Stimulated activated naive B cell treated with anti-CD40 and anti-IgM and Interleukin-4, amounts not matched to agents 10 μg/mL and 1 μg/mL and 100 μg/mL, for 72 hours (primary cell): ENCODE measurements at places on chromosomes 5 and 9.

DNA sequence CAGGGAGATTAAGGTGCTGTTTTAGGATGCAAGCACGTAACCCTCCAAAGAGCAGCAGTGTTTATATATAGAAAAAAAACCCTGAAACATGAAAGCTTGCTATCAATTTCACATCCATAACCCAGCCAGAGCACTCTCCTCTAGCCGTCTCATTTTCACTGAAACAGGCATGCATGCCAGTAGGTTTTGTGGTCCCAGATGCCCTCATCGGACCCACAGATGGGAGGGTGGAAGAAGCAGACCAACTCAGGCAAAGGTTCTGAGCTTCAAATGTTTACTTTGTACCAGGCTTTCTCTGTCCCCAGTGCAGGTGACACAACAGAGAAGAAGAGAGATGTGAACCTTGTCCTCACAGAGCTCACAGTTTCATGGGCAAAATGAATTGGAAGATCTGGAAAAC is 127.4 kb upstream of the ATP10B start:
- no peaks in the 10 kb centered on the region for H3K27me3 ChIP-seq
- no peaks in the 10 kb centered on the region for H3K36me3 ChIP-seq
- H3K4me1 ChIP-seq = no peaks in the 10 kb centered on the region
- H3K4me3 ChIP-seq = no peak overlapping the region
- no peak overlapping the region for H3K27ac ChIP-seq

DNA sequence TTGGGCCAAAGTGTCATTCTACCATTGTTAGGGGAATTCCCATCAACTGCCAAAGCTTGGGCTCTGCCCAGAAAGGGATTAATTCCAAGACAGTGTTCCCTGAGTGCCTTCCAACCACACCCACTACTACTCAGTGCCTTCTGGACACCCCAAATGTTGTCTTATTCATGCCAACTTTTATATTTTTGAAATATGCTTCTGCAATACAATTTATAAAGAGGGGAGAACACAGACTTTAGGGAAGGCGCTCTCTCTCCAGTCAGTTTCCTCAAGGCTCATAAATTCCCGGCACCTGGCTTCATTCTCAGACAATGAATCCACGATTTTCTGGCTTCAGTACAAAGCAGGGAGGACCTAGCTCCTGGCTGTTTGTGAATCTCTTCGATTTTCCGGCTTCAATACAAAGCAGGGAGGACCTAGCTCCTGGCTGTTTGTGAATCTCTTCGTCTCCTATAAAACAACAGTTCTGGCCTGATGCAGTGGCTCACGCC is 120.1 kb upstream of the MYO10 start:
- no peak overlapping the region for H3K4me3 ChIP-seq
- H3K4me1 ChIP-seq = no peaks in the 10 kb centered on the region
- no peaks in the 10 kb centered on the region for H3K36me3 ChIP-seq
- no peak overlapping the region for H3K27ac ChIP-seq

DNA sequence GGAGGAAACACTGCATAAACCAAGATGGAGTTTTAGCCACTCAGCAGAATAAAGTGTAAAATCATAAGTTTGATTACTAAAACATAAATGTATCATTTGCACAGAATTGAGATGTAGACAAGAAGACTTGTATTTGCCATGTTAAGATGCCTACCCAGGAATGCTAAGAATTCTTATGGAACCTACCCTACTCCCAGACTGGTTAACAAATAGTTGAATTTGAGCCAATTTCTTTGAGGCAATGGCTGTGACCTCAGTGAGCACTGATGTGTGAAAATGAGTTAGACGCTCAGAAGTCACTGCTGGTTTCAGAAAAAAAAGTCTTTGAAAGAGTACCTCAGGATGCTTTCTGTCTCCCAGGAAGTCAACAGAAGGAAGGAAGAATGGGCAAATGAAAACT is 95.6 kb downstream of the ESM1 start:
- H3K36me3 ChIP-seq = no peaks in the 10 kb centered on the region
- H3K4me3 ChIP-seq = no peak overlapping the region
- no peak for DNase-seq

GRCh38 chr5:178486239-178486641 is 104.0 kb downstream of the COL23A1 start:
- peaks cover 27% of the 10 kb centered on the region for H3K27me3 ChIP-seq
- H3K4me1 ChIP-seq = peaks cover 2% of the 10 kb centered on the region
- peaks cover 4% of the 10 kb centered on the region for H3K36me3 ChIP-seq
- H3K27ac ChIP-seq = no peak overlapping the region
- no peak overlapping the region for H3K4me3 ChIP-seq
- DNase-seq = no peak

DNA sequence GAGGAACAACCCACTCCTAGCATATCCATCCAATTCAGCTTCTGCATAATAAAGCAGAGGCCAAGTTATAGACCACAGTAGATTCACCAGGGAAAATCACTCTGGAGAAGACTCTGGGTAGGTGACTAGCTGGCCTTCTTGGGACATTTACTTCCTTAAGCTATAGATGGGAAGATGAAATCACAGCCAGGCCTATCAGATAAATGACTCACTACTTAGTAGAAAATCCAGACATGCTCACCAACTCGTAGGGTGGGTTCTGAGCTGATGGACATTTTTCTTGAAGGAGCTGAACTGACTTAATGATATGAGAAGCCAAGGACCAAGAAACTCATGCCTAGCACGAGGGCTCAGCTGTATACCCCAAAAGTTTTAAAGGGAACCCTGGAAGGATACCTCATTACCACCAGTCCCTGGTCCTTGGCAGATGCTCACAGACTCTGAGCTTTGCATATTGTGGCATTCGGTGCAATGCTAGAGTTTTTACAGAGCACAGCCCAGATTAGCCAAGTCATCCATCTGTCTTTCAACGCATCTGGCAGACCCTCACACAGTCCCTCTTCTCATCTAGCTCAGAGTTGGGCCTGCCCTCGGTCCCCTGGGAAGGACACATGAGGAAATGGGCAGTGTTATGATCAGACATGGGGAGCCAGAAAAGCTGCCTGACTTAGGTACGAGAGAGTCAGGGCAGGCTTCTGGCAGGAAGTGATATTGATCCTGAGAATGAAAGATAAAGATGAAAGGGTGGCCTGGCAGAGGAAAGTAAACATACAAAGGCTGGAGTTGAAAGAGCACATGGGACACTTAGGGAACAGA is 15.0 kb downstream of the ACSL6 start:
- H3K27ac ChIP-seq = no peak overlapping the region
- peaks cover 13% of the 10 kb centered on the region for H3K4me1 ChIP-seq
- no peak for DNase-seq
- no peak overlapping the region for H3K4me3 ChIP-seq
- no peaks in the 10 kb centered on the region for H3K36me3 ChIP-seq
- H3K27me3 ChIP-seq = peaks cover 11% of the 10 kb centered on the region

- H3K36me3 ChIP-seq = peaks cover 29% of the 10 kb centered on the region
- H3K4me3 ChIP-seq = no peak overlapping the region
- no peak for DNase-seq
- H3K27ac ChIP-seq = peak overlapping the region; percentile 25
- H3K27me3 ChIP-seq = no peaks in the 10 kb centered on the region
- peaks cover 68% of the 10 kb centered on the region for H3K4me1 ChIP-seq
Observed at GRCh38 chr9:90857855-90858254, 56.2 kb downstream of the SYK start.

DNA sequence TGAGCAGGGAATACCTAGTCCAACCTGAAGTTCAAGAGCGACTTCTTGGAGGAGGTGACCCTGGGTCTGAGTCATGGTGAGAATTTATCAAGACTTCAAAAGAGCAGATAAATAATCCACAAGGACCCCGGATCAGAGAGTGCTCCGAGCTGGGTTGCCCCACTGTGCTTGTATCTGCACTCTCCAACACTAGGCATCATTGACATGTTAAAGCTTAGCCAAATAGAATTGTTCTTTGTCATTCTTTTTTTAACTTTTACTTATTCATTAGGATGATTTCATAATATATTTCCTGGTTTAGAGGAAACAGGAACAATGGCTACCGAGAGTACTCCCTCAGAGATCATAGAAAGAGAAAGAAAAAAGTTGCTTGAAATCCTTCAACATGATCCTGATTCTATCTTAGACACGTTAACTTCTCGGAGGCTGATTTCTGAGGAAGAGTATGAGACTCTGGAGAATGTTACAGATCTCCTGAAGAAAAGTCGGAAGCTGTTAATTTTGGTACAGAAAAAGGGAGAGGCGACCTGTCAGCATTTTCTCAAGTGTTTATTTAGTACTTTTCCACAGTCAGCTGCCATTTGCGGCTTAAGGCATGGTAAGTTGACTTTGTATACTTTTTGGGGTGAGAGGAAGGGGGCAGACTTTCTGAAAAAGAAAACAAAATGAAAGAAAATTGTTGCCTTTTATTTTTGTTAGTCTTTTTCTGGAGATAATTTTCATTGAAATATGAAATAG is at the start of gene CARD6:
CARD6 (plus strand) TSS at position 300 of the 738 bp plus-strand sequence; CDS start at position 316, 16 bp downstream.
- peak within 1 kb of the TSS; percentile 97 for H3K27ac ChIP-seq
- peak within 1 kb of the TSS; percentile 92 for H3K4me3 ChIP-seq
- DNase-seq = no peak
- peaks cover 5% of the 10 kb centered on the region for H3K4me1 ChIP-seq
- H3K27me3 ChIP-seq = no peaks in the 10 kb centered on the region
- H3K36me3 ChIP-seq = peaks cover 3% of the 10 kb centered on the region

DNA sequence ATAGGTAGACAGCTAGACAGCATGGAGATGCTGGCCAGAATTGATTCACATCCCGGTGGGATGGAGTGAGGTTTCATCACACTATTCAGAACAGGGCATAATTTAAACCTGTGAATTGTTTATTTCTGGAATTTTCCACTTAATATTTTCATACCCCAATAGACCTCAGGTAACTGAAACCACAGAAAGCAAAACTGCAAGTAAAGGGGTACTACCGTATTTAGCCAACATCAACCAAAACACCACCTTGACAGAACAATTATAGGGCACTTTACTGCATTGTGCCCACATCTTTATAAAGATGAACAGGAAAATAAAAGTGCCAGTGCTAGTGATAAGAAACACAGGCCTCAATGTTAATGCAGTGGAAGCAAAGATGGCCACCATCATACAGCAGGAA is 7.5 kb downstream of the SERINC5 start:
- H3K27me3 ChIP-seq = no peaks in the 10 kb centered on the region
- peak overlapping the region; percentile 7 for H3K4me3 ChIP-seq
- H3K36me3 ChIP-seq = peaks cover 11% of the 10 kb centered on the region

GRCh38 chr9:127805620-127806019 is 2.9 kb downstream of the FPGS start:
- no peak for DNase-seq
- no peak overlapping the region for H3K27ac ChIP-seq
- H3K36me3 ChIP-seq = peaks cover 31% of the 10 kb centered on the region

- H3K27ac ChIP-seq = no peak overlapping the region
- no peaks in the 10 kb centered on the region for H3K36me3 ChIP-seq
- no peaks in the 10 kb centered on the region for H3K4me1 ChIP-seq
- H3K4me3 ChIP-seq = no peak overlapping the region
- no peak for DNase-seq
- peaks cover 13% of the 10 kb centered on the region for H3K27me3 ChIP-seq
Observed at GRCh38 chr9:135664801-135665794, 2.0 kb downstream of the LCN9 start.

DNA sequence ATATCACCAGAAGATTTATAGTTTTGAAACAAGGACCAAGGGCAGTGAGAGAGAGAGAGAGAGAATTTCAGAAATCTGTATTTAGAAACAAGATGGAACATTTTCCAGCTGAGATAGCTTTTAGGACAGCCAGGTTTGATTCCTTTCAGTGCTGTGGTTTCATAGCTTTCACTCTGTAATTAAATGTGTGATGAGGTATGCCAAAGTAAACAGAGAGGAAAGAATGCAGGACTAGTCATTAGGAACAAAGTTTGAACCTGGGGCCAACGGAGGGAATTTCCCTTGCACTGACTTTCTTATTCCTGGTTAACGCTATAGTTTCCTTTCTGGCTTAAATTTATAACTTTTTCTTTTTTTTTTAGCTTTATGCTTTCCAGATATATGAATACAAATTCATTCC is 10.0 kb upstream of the CCL28 start:
- H3K4me3 ChIP-seq = no peak overlapping the region
- no peaks in the 10 kb centered on the region for H3K36me3 ChIP-seq
- no peak overlapping the region for H3K27ac ChIP-seq
- H3K4me1 ChIP-seq = no peaks in the 10 kb centered on the region
- H3K27me3 ChIP-seq = no peaks in the 10 kb centered on the region

DNA sequence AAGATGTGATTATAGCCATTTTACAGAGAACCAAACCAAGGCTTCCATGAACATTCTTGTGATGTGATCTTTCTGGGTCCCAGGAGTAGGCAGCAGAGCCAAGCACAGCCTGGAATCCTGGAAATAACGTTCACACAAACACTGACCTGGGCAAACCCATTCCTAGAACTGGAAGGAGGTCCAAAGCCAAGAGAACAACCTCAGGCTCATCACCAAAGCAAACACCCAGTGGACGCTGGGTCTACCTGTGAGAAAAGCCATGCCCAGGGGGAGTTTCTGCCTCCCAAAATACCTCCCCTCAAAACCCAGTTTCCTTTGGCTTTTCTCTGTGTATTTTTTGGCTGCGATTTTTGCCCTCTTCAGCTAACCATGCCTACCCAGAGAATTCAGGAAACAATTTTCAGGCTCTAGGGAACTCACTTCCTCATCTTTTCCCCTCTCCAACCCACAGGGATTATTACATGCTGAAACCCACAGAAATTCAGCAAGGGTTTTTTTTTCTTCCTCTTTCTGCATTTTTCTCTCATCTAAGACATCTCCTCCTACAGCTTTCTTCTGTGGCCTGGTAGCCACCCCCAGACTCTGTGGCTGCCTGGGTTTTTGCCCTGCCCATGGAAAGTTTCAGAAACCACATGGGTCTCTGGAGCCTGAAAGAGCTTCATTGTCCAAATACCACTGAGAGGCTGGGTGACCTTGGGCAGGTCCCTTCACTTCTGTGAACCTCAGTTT is 75.0 kb downstream of the TNC start:
- peaks cover 56% of the 10 kb centered on the region for H3K27me3 ChIP-seq
- H3K4me3 ChIP-seq = peak overlapping the region; percentile 0
- peaks cover 8% of the 10 kb centered on the region for H3K4me1 ChIP-seq
- peak; percentile 67 for DNase-seq
- H3K36me3 ChIP-seq = no peaks in the 10 kb centered on the region

- peaks cover 44% of the 10 kb centered on the region for H3K36me3 ChIP-seq
- H3K27ac ChIP-seq = no peak overlapping the region
- H3K27me3 ChIP-seq = no peaks in the 10 kb centered on the region
- no peak overlapping the region for H3K4me3 ChIP-seq
- peaks cover 36% of the 10 kb centered on the region for H3K4me1 ChIP-seq
Observed at GRCh38 chr5:141590127-141590526, 28.7 kb downstream of the DIAPH1 start.
